ENCODE measurements at places on chromosomes 1 and 21. TPM values are rescaled to one million over a fixed set of nuclear protein-coding genes. Genes with fewer than 3 reads are reported as not detected.
A peak's percentile ranks its signal among the peaks of the same experiment; 100 is the strongest.

SPRR2B gene
- total RNA-seq = not detected

OLIG2 gene
- not detected for total RNA-seq

OR2L13 gene
- not detected for total RNA-seq

TINAGL1 gene
- 0.67 TPM for total RNA-seq

MAP7D1 gene
- total RNA-seq = 101 TPM

LCA5L gene
- 2.9 TPM for total RNA-seq

DNA sequence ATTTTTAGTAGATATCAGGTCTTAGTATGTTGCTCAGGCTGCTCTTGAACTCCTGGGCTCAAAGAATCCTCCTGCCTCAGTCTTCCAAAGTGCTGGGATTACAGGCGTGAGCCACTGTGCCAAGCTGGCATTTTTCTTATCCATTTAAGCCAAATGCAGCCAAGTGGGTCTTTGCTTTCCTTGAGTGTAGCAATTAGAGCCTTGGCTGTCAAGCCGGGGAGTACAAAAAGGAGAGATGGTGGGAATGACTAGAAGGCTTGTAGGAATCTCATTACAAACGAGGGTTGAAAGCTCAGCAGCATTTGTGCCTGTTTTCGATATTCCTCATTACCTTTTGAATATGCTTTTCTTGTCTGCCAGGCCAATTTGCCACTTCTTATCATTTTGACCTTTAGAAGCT is 140.9 kb downstream of the DISC1 start:
- no peak for DNase-seq
- H3K36me3 ChIP-seq = no peaks in the 10 kb centered on the region
- no peaks in the 10 kb centered on the region for H3K4me1 ChIP-seq
- H3K4me3 ChIP-seq = no peak overlapping the region
- H3K27me3 ChIP-seq = peaks cover 2% of the 10 kb centered on the region
- H3K27ac ChIP-seq = no peak overlapping the region

- no peak for DNase-seq
- peaks cover 28% of the 10 kb centered on the region for H3K27me3 ChIP-seq
Observed at GRCh38 chr21:45460611-45461368, 55.8 kb downstream of the COL18A1 start.

GRCh38 chr1:186231861-186232436 is 143.1 kb downstream of the TPR start:
- H3K4me3 ChIP-seq = no peak overlapping the region
- DNase-seq = no peak
- no peaks in the 10 kb centered on the region for H3K36me3 ChIP-seq

DNA sequence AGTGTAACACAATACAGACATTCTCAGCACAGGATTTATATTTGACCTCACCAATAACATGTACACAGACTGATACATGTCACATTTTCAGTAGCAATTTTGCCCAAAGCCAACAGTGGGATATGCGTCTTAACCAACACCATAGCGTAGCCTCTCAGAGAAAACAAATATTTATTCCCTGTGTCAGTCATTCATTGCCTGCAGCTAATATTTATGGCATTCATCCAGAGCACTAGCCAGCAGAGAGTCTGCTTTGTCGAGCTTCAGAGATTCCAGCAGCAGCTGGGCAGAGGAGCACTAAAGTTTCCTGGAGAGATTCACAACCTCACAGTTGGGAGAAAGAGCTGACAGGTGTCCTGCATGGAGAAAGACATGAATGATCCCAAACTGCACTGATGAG is 400.7 kb upstream of the DAB1 start:
- H3K27ac ChIP-seq = no peak overlapping the region
- DNase-seq = no peak
- no peaks in the 10 kb centered on the region for H3K27me3 ChIP-seq
- H3K4me3 ChIP-seq = no peak overlapping the region

GRCh38 chr21:42236014-42236413 is 17.1 kb downstream of the ABCG1 start:
- no peak overlapping the region for H3K4me3 ChIP-seq
- H3K36me3 ChIP-seq = no peaks in the 10 kb centered on the region
- H3K27ac ChIP-seq = no peak overlapping the region
- peaks cover 78% of the 10 kb centered on the region for H3K27me3 ChIP-seq
- peaks cover 17% of the 10 kb centered on the region for H3K4me1 ChIP-seq
- DNase-seq = no peak

DNA sequence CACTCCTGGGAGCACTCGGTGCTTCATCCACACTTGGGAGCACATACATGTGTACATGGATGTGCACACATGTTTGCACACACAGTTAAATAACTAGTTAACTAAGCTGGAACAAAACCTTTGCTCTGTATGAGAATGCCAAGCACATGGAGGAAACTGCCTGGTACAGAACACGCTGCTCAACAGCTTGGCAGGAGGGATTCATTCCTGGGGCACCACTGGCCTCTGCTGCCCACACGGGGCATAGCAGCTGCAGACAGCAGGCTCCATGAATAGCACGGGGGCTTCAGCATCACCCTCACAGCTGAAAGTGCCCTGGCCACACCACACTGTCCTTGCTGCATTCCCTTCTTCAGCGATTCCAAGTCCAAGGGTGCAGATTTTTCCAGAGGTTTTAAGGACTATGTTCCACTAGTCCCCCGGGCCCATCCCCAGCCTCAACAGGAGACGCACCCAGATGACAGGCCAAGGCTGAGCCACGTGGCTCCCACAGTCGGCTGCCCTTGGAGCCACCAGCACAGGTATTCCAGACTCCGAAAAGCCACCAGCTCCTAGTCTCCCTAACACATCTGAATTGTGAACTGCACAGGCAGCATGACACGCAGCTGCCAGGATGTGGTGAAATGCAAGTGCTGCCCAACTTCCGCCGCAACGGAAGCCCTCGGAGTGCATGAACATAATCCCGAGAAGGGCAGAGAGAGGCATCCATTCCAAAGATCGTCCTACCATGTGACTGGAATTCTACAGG is 16.9 kb downstream of the NPHP4 start:
- no peaks in the 10 kb centered on the region for H3K27me3 ChIP-seq
- H3K4me3 ChIP-seq = no peak overlapping the region
- H3K36me3 ChIP-seq = peaks cover 51% of the 10 kb centered on the region
- DNase-seq = no peak

DNA sequence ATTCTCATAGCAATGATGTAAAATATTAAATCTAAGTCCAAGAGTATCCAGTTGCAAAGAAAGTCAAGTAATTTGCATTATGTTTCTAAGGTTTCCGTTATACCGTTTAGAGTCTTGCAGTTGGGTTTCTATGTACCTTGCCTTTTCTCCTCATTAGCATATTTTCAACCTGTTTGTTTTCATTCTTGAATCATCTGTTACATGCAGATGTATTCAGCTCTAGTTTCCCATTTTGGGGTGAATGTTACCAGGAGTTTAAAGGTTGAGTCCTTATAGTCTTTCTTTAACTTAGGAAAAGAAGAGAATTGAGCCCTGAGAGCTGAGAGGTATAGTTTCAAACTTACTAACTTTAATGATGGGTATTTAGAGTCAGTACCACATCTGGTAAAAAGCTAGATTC is 139.9 kb downstream of the NFIA start:
- H3K27ac ChIP-seq = no peak overlapping the region
- H3K4me1 ChIP-seq = no peaks in the 10 kb centered on the region
- no peak overlapping the region for H3K4me3 ChIP-seq
- peaks cover 2% of the 10 kb centered on the region for H3K36me3 ChIP-seq
- no peak for DNase-seq

DNA sequence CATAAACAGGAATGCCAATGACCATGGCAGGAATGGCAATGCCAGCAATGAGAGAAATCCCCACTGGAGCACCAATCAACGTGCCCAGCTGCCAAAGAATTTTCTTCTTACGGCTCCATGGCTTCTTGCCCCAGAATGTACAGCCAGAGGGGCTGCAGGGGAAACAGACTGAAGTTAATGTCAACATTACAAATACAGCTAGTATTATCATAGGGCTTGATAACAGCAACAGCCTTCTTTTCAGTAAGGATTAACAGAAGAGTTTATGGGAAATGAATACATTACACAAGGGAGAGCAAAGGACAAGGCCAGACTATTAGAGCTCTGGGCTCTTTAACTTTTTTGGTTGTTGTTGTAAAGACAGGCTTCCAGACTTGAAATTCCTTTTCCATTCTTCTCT is 18.2 kb downstream of the RNF19B start:
- no peak overlapping the region for H3K4me3 ChIP-seq
- H3K36me3 ChIP-seq = peaks cover 48% of the 10 kb centered on the region
- no peak for DNase-seq

DNA sequence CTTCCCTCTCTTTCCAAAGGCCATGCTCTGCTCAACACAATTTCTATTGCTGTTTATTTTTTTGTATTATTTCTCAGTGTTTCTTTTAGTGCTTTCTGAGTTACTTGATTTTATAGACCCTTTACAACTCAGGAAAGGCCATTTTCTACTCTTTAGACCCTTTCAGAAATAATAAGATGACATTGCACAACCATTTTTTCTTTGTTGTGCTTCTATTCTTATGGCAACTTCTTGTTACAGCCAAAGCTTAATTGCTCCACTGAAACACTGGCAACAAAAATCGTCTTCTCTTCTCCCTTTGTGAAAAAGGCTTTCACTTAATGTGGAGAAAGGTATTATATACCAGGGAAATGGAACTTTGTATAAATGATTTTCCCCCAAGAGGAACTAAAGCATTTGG is 39.0 kb upstream of the SAMSN1 start:
- H3K27me3 ChIP-seq = no peaks in the 10 kb centered on the region
- no peak for DNase-seq
- H3K4me3 ChIP-seq = no peak overlapping the region
- peaks cover 20% of the 10 kb centered on the region for H3K4me1 ChIP-seq
- no peaks in the 10 kb centered on the region for H3K36me3 ChIP-seq
- peak overlapping the region; percentile 91 for H3K27ac ChIP-seq

GRCh38 chr1:200161801-200162200 is 134.3 kb downstream of the NR5A2 start:
- H3K4me1 ChIP-seq = no peaks in the 10 kb centered on the region
- H3K4me3 ChIP-seq = no peak overlapping the region
- H3K36me3 ChIP-seq = no peaks in the 10 kb centered on the region
- H3K27me3 ChIP-seq = no peaks in the 10 kb centered on the region
- H3K27ac ChIP-seq = no peak overlapping the region
- no peak for DNase-seq

DNA sequence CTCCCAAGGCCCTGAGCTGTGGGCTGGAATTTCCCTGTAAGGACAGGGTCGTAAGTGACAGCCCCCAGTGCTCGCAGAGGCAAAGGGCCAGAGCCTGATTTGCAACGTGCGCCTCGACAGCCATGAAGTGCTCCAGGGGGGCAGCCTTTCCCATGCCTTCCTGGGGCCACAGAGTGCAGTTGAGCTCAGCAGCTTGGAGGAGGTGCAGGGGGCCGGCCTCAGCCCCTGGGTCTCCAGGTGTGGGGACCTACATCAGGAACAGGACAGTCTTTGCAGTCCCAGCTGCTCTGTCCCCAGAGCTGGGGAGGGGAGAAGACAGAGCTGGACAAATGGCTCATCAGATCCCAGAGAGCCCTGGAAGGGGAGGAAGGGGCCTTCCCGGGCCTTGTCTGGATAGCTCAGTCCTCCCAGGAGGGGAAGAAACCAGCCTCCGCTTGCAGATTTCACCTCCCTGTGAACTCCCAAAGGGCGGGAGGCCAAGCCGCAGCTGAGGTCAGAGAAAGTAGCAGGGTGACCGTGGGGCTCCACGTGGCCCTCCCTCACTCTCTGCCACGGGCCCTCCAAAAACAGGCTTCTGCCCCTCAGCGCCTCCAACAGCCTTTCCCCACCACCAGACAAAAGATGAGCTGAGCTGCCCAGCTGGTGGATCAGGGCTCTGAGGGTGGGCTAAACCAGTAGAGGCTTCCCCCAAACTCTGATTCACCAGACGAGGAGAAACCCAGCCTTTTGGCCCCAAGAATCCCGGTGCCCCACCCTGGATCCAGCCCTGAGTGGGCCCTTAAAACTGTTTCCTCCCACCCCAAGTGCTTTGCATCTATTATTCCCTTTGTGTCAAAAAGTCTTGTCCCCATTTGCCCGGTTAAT is 76.5 kb downstream of the DHRS3 start:
- H3K36me3 ChIP-seq = no peaks in the 10 kb centered on the region
- no peak overlapping the region for H3K4me3 ChIP-seq
- no peaks in the 10 kb centered on the region for H3K27me3 ChIP-seq
- peak overlapping the region; percentile 75 for H3K27ac ChIP-seq
- H3K4me1 ChIP-seq = peaks cover 34% of the 10 kb centered on the region

DNA sequence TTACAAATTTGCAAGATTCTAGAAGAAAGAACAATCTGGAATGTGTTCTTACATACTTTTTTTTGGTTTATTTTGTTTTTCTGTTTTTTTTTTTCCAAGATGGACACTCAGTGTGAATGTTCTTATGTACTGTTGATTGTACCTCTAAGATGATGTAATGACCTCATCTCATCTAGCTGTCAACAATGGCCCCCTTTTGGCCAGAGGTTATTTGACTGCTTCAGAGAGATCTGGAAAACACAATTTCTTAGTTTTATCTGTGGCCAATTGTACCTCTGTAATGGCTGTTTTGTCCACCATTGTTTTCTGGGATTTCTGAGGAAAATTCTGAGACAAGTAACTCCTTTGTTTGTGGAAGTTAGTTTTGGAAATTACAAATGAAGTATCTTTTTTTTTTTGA is 38.9 kb downstream of the ST6GALNAC3 start:
- H3K36me3 ChIP-seq = no peaks in the 10 kb centered on the region
- no peak for DNase-seq
- H3K4me3 ChIP-seq = no peak overlapping the region
- no peak overlapping the region for H3K27ac ChIP-seq
- no peaks in the 10 kb centered on the region for H3K4me1 ChIP-seq
- no peaks in the 10 kb centered on the region for H3K27me3 ChIP-seq

- no peak overlapping the region for H3K27ac ChIP-seq
- H3K4me1 ChIP-seq = no peaks in the 10 kb centered on the region
- DNase-seq = no peak
- H3K27me3 ChIP-seq = peaks cover 57% of the 10 kb centered on the region
- H3K36me3 ChIP-seq = no peaks in the 10 kb centered on the region
- no peak overlapping the region for H3K4me3 ChIP-seq
Observed at GRCh38 chr21:45887120-45887611, 94.4 kb upstream of the COL6A1 start.

DNA sequence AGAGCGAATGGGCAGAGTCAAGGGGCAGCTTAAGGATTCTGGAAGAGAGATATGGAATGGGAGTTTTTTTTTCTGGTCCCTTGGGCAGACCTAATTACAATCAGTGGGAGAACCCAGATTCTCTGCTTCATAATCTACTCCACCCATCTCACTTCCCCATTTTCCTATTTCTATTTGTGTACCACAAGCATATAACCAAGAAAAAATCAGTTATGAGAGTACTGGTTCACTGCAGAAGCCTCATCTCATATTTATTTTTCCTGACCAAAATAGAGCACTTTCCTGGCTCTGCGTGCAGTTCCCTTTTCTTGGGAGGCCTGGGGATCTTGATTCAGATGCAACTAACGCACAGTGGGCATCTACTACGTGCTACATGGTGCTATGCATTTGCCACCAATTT is 82.2 kb upstream of the SLFNL1 start:
- no peaks in the 10 kb centered on the region for H3K27me3 ChIP-seq
- H3K4me3 ChIP-seq = no peak overlapping the region
- no peak overlapping the region for H3K27ac ChIP-seq
- H3K36me3 ChIP-seq = peaks cover 9% of the 10 kb centered on the region
